Stimulated activated naive CD4-positive, alpha-beta T cell treated with Interleukin-2 at 50 U/mL for 16 hours (primary cell): ENCODE measurements at places on chromosomes 7 and 10.

GRCh38 chr7:122887198-122887597 is 938 bp upstream of the CADPS2 start:
- no peak for DNase-seq

DNA sequence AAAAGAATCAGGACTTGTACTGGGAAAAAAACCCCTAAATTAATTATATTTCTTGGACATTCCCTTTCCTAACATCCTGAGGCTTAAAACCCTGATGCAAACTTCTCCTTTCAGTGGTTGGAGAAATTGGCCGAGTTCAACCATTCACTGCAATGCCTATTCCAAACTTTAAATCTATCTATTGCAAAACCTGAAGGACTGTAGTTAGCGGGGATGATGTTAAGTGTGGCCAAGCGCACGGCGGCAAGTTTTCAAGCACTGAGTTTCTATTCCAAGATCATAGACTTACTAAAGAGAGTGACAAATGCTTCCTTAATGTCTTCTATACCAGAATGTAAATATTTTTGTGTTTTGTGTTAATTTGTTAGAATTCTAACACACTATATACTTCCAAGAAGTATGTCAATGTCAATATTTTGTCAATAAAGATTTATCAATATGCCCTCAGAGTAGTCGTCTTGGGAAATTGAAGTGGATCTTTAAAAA is 6.6 kb downstream of the EMX2 start:
- no peak for DNase-seq

DNA sequence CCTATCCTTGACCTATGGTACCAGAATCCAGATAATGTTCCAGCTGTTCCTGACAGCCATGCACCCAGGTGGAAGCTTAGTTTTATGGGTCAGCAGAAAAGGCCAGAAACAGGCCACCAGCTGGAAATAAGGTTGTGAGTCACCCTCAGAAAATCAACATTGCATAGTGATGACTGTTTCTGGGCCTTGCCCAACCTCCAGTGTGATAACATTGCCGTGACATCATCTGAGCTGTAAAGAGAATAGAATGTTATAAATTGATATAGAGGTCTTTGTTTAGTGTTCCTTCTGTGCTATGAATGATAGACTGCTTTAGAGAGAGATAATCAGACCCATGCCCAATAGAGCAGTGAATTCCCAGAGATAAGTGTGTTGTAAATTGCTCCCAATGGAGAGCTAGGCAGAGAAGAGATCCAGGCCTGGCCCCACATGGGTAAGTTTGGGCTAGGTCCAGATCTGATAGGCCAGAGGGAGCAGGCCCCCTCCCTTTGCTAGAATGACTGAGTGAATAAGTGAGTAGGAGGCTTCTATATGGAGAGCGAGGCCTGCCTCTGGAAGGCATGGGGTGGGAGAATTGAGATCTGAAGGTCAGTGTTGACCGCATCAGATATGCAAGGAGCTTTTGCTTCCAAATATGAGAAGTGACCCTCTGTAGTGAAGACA is 14.2 kb upstream of the HPS1 start:
- DNase-seq, result no peak

GRCh38 chr7:44565795-44566559 is 7.7 kb downstream of the DDX56 start:
- DNase-seq, result no peak

DNA sequence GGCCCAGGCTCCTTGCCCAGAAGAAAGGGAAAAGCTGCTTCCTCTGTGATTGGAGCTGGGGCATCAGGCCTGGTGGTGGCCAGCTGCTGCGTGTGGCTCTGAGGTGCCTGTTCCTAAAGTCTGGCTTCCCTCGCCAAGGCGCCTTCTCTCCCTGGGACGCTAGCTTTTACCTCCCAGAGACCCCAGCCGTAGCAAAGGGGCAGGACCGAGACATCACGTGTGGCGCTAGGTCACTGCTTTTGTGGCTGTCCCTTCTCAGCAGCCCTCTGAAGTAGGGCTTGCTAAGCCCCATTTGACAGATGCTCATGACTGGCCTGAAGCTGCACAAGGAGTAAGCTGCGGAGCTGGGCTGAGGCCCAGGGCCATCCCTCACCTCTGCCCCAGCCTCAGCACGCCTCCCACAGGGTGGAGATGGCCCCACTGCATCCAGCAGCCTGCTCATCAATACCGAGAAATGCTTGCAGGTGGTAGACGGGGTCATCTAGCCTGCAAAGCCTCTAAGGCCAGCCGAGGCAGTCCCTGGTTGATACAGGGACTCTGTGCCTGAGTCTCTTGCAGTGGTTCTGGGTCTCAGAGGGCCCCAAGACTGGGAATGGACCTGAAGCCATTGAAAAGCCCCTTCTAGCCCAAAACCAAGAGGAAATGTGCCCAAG is 171.2 kb downstream of the LCOR start:
- DNase-seq, result no peak

GRCh38 chr7:50376056-50376820 is 71.7 kb downstream of the IKZF1 start:
- no peak for DNase-seq

GRCh38 chr10:113240736-113241135 is 290.7 kb downstream of the TCF7L2 start:
- no peak for DNase-seq

DNA sequence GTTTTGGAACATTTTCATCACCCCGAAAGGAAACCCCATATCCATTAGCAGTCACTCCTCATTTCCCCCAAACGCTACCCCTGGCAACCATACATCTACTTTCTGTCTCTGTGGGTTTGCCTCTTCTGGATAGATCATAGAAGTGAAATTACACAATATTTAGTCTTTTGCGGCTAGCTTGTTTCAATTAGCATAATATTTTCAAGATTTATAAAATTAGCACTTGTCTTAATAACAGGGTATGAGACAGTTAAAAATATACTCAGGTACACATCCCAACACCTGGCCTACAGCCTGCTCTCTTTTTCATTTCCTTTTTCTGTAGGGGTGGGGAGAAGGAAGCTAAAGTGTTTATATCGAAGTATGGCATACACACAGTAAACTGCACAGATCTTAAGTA is 81.4 kb upstream of the LRGUK start:
- no peak for DNase-seq

DNA sequence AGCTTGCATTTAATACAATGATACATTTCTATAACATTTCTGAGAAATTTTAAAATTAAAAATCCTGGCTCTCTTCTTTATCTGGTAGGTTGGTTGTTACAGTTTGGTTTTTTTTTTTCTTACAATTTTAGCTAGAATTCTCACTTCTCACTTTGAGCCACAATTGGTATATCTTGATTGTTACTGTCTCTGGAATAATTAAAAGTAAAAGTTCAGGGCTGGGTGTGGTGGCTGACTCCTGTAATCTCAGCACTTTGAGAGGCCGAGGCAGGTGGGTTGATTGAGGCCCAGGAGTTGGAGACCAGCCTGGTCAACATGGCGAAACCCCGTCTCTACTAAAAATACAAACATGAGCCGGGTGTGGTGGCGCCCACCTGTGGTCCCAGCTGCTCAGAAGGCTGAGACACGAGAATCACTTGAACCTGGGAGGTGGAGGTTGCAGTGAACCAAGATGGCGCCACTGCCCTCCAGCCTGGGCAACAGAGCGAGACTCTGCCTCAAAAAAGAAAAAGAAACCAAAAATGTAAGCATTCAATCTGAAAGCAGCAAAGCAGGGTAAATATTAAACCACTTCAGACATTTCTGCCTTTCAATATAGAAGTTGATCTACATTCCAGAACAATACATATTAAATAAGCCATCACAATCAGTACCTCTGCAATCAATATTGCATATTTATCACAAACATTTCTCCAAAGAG is 88.6 kb upstream of the PFKP start:
- no peak for DNase-seq

DNA sequence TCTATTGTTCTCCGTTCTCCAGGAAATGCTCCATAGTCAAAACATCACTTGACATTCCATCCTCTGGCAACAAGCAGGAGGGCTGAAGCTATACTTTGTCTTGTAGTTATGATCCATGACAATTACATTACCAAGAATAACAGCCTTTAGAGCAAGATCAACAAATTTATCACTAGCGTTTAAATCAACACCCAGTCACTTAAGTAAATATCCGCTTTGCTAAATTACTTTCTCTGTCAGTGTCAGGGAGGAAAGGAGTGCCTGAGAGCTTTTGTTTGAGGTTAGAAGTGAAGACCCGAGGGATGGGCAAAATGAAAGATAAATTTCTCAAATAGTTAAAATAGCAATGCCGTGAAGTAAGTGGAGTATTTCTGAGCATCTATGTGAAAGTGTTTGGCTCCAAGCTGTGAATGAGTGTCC is 236.1 kb upstream of the BMPER start:
- DNase-seq, result no peak

DNA sequence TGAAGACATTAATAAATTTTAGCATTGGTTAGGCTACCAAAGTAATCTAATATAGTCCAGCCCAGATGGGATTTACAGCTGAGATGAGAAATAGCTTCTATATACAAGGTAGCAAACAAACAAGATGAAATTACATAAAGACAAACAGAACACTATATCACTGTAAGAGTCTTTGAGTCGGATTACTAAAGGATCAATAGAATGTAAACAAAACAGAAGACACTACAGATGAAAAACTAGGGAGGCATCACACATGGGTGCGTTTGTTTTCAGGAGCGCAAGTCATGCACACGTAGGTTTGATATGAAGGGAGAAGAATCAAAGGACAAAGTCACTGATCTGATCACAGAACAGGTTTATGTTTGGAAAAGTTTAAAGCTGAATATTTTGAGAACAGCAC is 26.5 kb downstream of the MPP7 start:
- no peak for DNase-seq

- no peak for DNase-seq
Observed at GRCh38 chr7:101265622-101266516, 21.0 kb upstream of the FIS1 start.

DNA sequence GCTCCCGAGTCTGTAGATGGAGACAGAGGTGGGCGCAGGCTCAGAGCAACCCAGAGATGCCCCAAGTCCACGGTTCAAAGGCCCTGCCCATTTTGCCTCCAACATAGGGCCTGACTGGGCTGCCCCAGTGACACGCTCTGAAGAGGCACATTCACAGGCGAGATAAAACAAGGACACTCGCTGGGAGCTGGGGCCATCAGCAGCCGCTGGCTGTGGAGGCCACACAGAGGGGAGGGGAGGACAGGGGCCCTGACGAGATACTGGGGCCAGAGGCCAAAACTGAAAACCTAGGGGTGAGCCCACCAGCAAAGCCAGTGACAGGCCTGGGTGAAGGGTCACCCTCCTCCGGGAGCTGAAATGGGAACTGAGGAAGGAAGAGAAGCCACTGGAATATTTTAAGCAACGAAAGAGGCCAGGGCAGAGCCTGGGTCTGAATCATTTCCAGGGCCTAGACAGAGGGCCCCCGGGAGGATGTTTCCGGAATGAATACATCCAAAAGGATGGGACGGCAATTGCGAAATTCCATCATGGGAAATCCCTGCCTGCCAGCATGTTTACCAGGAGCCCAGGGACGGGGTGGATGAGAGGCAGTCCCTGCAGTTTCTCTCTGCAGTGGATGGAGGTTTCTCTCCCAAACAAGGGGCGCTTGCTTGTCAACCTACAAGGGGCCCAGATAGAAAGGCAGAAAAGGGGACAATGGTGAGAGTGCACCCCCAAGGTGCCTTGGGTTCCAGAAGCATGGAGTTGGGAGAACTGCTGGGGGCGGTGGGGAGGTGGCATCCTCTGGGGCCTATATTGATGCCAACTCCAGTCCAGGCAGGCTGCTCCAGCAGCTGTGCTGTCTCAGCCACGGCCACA is 29.0 kb upstream of the HSPA12A start:
- no peak for DNase-seq

- DNase-seq, result no peak
Observed at GRCh38 chr10:132532179-132532578, 5.4 kb upstream of the INPP5A start.

- no peak for DNase-seq
Observed at GRCh38 chr10:10209167-10209566, 808.5 kb upstream of the CELF2 start.

DNA sequence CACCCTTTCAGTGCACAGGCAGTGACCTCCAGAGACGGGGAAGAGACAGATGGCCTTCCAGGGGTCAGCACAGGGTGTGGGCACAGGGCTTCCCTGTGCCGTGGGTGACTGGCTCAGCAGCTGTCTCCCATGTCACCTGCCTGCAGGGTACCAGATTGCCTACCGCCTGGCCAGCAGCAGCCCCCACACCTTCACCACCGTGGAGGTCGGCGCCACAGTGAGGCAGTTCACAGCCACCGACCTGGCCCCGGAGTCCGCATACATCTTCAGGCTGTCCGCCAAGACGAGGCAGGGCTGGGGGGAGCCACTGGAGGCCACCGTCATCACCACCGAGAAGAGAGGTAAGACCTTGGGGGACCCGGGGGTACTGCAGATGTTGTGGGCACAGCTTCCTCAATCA is 536.5 kb upstream of the FOXK1 start:
- no peak for DNase-seq

DNA sequence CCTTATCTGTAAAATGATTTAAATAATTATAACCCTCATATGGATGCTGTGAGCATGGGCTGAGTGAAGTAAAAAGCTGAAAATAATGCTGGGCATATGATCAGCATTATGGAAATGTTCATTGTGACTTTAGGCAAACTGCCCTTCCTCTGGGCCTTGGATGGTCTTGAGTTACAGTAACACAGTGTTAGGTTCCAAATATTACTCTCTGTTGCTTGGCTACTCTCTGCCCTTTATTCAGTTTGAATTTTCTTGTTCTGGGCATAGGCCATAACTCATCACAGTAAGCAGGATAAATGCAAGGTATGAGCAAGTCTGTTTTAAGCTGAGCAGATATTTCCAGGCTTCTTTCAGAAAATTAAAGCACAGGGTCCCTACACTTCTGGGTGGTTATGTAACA is 868.0 kb downstream of the KCNMA1 start:
- no peak for DNase-seq

GRCh38 chr10:117241541-117242462 is 888 bp downstream of the SLC18A2 start:
- no peak for DNase-seq

DNA sequence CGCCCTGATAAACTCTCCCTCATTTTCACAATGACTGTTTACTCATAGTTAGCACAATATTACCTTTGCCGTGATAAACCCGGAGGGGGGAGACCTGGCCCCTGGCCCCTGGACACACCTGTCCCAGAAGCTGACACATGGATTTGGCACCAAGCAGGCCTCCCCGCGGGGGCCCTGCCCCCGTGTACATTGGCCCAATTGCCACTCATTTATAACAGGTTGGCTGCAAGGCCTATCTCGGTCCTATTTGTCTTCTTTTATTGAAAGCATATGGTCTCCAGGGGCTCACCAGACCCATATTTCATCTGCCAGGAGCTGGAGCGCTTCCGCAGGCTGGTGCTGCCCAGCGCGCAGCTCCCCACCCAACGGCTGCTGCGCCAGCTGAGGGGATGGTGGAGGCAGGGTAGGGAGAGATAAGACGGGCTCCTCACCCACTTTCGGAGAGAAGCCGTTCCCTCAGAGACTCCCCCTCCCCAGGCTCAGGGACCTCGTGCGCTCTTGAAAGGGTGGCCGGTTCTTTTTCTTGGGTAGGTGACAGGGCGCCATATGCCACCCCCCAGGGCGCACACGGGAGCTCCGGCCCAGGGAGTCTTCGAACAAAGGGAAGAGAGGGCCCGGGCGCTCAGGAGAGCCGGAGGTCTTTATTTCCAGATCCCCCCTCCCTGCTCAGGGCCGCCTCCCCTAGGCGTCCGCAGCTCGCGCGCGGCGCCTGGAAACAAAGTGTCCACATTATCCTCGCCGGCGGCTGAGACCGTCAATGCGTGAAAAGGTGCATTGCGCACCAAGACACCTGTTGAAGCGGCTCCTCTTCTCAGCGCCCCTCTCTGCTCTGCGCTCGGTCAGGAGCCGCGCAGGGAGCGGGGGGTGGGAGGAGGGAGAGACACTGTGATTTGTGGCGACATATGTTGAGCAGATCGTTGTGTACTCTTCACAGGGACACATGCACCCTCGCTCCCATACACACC is 4.3 kb upstream of the NEUROG3 start:
- DNase-seq, result no peak

- no peak for DNase-seq
Observed at GRCh38 chr7:158072991-158073730, 514.5 kb downstream of the PTPRN2 start.
